Activated T-cell treated with anti-CD3 and anti-CD28 coated beads for 48 hours (primary cell): ENCODE measurements at places on chromosomes 3 and 15.

DNA sequence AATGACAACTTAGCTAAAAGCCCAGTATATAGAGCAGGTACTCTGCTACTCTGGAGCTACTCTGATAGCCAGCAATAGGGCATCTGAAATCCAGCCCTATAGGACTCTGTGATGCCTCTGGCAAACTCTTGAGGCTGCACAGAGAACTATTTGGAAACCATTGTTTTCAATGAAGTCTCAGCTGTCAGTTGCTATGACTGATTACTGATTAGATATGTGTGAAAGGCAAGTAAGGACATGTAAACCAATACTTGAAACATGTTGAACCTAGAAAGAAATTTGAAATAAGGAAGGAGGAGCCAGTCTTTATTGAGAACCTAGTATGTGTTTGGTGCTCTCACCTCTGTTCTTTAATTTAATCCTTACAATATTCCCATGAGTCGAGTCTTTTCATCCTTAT lies 40.2 kb upstream of the CRTC3 start:
- DNase-seq = no peak

DNA sequence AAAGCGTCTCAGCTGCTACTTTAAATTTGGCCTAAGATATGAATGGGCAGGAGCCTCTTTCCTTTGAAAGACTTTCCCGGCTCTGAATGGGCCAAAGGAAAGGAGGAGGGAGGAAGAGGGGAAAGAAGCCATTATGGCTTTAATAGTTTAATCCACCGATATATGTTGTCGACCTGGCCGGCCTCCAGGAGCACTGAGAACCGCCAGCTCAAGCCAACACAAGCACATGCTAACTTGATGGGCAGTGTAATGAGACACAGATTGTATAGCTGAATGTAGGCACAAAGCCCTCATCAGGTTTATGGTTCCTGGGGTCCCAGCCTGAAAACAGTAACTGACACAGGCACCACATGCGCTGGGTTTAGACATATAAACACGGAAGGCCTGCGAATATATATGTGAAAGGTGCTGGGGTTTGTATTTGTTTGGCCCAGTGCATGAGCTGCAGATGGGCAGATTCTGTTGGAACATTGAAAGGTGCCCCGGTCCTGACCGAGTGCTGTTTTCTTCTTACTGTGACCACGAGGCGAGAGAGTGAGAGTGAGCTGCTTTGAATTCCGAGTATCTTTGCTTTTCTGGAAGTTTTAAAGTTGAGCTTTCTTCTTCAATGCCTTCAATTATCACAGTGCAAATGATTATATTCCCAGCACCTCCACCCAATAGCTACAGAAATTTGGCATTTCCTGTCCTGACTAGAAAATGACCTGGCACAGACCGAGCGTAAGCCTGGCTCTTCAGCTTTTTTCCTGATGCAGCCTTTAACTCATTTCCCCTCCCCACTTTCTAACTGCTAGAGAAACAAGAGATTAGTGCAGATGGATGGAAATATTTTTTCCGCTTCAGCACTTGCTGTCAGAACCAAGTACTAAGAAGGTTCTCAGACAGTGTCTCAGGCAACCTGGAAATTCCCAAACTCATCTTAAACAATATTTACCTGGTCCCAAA lies 267.3 kb downstream of the RORA start:
- no peak for DNase-seq

DNA sequence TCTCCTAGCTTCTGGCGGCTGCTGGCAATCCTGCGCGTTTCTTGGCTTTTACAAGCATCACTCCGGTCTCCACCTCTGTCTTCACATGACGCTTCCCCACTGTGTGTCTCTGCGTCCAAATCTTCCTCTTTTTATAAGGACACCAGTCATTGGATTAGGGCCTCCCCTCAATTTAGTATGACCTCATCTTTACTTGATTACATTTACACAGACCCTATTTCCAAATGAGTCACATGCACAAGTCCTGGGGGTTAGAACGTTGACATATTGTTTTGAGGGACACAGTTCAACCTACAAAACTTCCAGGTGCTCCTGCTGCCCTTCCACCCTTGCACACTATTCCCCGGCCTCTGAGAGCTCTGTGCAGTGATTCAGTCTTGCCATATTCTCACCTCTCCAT lies 215.3 kb downstream of the OPA1 start:
- no peak for DNase-seq

DNA sequence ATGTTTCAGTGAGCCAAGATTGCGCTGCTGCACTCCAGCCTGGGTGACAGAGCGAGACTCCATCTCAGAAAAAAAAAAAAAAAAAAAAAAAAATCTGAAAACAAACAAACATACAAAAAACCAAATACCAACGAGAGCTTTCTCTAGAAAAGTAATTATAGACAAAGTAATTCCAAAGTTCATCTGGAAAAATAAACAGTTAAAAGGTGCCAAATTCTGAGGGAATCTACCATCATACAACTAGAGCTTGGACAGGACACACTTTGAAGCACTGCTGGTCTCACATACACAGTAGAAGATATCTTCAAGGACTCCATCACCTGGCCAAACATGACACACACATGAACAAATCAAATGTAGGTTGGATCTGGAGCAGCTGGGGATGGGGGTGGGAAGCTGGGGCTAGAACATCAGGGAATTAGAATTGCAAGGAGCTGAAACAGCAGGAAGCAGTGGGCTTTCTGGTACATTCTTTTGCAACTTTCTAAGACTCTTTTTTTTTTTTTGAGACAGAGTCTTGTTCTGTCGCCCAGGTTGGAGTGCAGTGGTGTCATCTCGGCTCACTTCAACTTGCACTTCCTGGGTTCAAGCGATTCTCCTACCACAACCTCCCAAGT lies 41.1 kb upstream of the CTSH start:
- DNase-seq = no peak

GRCh38 chr15:33445984-33446383 lies 135.2 kb downstream of the RYR3 start:
- no peak for DNase-seq

DNA sequence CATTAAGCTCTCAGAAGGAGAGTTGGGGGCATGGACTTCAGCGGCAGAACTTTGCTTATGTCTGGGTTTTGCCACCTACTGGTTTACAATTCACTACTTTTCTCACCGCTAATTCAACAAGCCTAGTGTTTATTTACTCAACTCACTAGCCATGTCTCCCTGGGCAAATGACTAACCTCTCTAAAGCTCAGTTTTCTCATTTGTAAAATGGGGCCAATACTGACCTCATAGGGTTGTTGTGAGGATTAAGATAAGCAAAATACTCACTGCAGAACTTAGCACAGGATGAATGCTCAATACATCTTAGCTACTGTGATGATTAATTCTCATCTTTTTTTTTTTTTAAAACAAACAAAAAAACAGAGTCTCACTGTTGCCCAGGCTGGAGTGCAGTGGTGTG lies 106.3 kb downstream of the CADPS start:
- DNase-seq = no peak

DNA sequence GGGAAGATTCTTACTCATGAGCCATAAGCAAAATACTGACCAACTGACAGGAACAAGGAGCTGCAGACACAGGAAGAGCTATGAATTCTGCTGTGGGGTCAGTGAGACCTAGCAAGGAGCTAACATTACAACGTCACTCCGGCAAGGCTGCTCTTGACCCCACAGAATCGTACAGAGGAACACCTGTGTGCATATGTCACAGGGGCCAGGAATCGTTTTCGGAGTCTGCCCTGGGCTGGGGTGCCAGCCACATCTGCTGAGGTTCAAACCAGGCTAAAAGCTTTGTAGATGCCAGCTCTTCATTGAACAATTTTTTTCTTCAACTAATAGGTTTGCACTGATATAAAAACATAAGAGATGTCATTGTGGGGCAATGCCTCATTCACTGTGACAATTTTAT lies 82.6 kb downstream of the LRRK1 start:
- no peak for DNase-seq

GRCh38 chr3:82133070-82133606 lies 371.7 kb upstream of the GBE1 start:
- peak; percentile 8 for DNase-seq

- no peak for DNase-seq
Measured at GRCh38 chr3:114552527-114552812, 258.6 kb downstream of the TIGIT start.

DNA sequence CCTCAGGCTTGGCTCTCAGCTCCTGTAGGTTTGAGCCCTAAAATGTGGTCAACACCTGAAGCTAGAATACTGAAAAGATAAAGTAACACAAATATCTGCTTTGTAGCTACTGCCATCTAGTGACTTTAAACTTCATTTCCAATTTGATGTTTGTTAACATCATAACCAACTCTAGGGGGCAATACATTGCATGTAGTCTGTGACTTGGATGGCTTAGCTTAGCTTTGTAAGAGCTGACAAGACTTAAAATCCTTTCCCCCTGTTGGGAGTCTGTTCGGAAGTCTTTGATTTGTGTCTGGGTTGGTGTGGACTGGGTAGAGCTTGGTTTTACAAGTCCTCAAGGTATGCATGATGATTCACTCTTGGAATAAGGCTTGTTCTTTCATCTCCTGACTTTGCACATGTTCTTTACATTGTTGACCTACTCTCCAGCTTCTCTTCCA lies 51.7 kb downstream of the SCN11A start:
- no peak for DNase-seq

GRCh38 chr3:138347960-138348753 lies at the start of gene MRAS:
TSS of gene MRAS (plus strand) at chr3:138348579. CDS start at chr3:138372884, 24,305 bp downstream.
- DNase-seq = peak; percentile 17
